ENCODE measurements at places on chromosomes 5 and 9.
A peak's percentile ranks its signal among the peaks of the same experiment; 100 is the strongest.

DNA sequence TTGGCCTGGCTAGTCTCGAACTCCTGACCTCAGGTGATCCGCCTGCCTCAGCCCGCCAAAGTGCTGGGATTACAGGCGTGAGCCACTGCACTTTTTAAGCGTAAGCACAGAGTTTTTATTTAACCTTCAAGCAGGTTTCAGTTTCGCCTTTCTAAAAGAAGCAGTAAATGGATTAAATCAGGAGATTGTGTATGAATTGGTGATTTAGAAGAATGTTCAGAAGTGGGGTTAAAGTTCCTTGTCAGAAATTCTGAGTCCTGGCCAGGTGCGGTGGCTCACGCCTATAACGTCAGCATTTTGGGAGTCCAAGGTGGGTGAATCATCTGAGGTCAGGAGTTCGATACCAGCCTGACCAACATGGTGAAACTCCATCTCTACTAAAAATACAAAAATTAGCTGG is 12.2 kb downstream of the HSPA4 start:
- DNase-seq, result no peak

DNA sequence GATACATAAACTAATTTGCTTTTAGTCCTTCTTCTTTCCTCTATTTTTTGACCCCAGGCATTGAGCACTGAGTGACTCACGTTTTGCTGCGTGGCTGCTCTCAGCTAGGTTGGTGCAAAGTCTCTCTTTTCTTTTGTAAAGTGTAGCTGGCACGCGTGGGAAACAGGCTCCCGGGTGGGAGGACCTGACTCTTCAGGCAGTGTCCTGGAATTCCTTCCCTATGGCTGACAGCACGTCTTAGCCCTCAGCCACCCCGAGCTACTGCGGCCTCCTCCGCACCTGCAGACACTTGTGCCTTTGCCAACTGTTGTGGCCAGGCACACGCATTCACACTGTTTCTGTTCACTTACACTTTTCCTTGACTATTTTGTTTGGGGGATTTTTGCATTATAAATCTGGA is 877 bp upstream of the SCGB3A1 start:
- DNase-seq, result peak; percentile 49

- no peak for DNase-seq
Observed at GRCh38 chr5:99025298-99026045, 96.7 kb upstream of the CHD1 start.

DNA sequence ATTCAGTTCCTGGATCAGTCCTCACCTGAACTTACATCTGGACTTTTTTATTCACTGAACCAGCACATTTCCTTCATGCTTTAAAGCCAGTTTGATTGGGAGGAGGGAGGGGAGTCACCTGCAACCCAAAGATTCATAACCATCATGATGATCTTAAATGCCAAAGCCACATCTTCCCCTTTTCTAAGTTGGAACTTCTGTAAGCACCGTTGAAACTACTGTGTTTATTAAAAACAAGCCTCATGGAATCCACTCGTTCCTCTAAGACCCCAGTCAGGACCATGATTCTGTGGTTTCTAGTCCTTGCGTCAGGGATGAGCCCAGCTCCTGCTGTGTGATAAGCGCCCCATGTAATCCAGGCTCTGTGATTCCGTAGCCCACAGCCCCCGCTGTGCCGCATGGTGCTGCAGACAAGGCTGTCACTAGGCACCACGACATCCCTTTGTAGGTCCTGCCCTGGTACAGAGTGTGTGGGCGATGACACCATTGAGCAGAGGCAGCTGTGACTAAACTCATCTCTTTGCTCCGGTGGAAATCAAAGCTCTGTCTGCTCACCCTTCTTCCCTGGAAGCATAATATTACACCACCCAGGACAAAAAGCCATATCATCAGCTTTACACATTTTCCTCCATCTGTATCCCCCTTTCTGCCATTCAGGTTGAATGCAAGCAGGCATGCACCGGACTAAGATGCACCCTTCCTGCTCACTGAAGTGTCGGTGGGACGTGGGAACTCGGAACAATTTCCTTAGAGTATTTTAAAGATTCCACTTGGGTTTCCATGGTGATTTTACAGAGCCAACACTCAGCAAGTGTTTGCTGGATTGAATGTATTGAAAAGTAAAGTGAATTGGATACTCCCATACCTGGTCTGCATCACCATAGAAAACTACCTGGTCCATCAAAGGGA is 132.0 kb upstream of the FSTL4 start:
- DNase-seq, result no peak

- no peak for DNase-seq
Observed at GRCh38 chr9:6920041-6920440, 162.3 kb downstream of the KDM4C start.

DNA sequence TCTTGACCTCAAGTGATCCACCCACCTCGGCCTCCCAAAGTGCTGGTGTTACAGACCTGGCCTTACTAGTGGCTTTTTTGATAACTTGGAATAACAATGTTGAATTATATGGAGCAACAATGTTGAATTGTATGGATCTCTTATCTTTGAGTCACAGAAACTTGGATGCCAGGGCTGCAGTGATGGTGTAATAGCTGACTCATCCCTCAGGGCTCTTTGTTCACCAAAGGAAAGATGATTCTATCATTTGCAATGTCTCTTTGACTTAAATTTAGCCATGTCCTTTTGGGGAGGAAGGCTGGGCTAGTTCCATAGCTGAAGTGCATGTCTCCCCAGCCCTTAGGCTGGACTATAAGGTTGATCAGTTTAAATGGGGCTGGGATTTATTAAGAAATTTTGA is 172.3 kb downstream of the PDZD2 start:
- DNase-seq, result no peak

GRCh38 chr9:118928722-118929121 is 440.5 kb downstream of the BRINP1 start:
- DNase-seq, result peak; percentile 6

GRCh38 chr9:136283291-136284235 is 20.3 kb downstream of the CCDC187 start:
- DNase-seq, result peak; percentile 98

- DNase-seq, result no peak
Observed at GRCh38 chr5:136123236-136123768, 9.3 kb upstream of the SMAD5 start.

- DNase-seq, result peak; percentile 92
Observed at GRCh38 chr9:130235558-130236435, 29.8 kb upstream of the HMCN2 start.

DNA sequence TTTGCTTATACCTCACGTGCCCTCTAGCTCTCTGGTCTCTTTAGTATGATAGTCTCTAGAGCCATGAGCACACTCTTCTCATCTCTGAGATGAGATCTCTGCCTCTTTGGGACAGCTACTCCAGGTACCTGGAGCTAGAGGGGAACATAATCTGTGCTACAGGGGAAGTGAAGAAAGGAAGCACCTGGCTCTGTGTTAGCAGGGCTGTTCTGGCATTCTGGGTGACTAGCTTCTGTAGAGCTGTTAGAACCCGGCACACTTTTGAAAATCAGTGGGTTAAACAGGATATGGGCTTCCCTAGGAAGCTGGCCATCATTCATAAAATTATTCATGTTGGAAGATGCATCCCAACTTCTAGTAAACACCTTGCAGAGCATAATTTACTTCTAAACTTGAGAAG is 224.8 kb downstream of the MCTP1 start:
- DNase-seq, result no peak

- no peak for DNase-seq
Observed at GRCh38 chr5:34932947-34933346, 3.6 kb downstream of the DNAJC21 start.

DNA sequence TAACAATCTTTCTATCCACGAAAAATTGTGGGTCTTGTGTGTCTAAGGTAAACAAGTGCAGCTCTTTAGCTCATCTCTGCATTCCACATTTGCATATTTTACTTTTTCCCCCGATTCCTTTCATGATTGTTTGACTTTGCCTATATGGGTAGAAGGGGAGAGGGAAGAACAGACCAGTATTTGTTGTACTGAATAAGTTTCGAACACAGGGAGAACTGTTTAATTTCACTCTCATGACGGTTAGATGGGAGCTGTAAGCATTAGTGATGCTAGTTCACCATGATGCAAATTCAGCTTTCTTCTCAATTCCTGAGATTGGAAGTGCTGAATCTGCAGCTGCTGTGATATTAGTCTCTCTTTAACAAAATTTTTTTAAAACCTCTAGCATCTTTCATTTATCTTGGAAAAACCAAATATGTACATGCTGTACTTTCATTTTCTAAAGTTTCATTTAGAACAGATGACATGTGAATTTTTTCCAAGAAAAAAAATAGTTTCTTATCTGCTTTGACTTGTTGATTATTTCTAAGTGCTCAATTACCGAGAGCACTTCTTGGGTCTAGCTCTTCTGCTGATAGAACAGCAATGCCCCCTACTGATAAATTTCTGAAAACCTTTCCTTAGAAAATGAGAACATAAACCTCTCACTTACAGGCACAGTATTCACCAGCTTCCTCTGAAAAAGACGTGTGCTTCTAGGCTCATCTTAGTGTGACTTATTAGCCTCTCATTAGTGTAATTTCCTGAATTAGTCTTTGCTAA is 149.5 kb downstream of the BAAT start:
- no peak for DNase-seq

DNA sequence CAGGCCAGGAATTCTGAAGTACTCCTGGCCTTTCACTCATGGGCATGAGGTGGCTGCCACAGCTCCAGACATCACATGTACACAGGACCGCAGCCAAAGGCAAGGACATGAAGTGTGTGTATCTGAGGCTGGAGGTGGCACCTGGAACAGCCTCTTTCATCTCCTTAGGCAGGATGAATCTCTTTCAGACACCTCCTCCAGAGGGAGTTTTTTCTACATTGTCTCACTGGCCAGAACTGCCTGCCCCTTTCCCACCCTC is 142.8 kb downstream of the BARX1 start:
- DNase-seq, result peak; percentile 10

DNA sequence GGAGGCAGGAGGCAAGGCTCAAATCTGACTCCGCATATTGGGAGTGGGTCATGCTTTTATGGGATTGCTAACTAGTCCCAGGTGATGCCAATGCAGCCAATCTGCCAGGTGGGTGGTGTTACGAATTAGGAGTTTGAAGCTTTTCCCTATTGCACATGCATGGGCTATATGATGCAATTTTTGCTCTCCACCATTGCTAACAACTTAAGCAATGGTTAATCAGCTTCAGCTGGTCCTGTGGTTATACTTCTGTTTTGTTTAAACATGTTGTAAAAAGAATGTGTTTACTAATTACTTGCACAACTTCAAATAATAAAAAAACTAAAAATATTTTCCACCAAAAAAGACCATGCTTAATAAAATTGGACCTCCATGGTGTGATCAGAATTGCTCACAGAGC is 55.7 kb downstream of the SHC3 start:
- no peak for DNase-seq

- no peak for DNase-seq
Observed at GRCh38 chr5:61582205-61582820, 250.3 kb downstream of the ZSWIM6 start.

DNA sequence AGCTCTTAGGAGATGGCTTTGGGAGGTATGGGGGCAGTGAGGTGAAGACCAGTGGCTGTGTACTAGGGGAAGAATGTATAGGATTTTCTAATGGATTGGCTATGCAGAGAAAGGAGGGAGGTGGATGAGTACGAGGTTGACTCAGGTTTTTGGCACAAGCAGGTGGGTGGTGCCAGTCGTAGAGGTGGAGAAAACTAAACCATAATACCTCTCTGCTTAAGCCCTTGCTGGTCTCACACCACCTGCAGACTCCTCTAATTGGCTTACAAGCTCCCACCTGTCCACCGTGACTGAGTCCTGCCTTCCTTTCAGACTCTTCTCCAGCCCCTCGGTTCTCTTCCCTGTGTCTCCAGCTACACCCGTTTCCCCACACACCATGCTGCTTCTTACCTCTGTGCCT is 521.7 kb upstream of the CLINT1 start:
- no peak for DNase-seq

- DNase-seq, result no peak
Observed at GRCh38 chr5:90747175-90747574, 188.6 kb downstream of the ADGRV1 start.

DNA sequence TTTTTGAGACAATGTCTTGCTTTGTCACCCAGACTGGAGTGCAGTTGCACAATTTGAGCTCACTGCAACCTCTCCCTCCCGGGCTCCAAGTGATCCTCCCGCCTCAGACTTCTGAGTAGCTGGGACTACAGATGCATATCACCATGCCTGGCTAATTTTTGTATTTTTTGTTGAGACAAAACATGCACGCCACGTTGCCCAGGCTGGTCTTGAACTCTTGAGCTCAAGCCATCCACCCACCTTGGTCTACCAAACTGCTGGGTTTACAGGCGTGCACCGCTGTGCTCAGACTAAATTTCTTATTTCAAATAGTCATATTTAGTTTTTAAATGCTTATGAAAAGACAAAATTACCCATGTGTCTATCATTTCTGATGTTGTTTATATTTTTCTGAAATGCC is 2324.1 kb downstream of the MAT2B start:
- no peak for DNase-seq

- DNase-seq, result no peak
Observed at GRCh38 chr5:24854850-24855249, 210.1 kb upstream of the CDH10 start.

DNA sequence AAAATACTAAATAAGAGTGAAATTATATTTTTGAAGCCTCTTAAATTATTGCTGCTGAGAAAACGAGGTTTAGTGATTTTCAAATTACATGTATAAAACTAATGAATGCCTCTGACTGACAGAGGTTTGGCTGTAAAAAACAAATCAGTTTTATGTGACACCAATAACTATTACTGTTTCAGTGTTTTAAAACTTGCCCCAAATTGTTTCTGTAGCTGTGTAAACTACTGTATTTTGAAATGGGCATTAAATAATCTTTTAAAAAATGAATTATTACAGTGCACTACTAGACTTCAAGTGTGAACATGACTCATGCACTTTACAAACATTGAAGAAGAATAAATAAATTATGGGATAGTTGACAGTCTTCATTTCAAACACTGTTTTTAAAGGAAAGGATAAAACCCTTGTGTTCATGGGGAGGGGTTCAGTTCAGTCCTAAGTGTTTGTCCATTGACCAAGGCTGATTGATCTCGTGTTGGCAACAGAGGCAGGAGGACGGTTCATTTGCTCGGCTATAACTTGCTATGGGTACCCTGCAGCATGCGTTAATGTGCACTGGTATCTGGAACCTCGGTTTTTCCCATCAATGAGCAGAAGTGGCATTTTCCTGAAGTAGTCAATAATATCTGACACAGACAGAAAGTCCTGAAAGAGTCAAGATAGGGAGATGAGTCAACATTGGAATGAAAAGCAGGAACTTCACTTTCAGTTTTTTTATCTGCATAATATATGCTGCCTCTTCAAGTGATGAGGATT is 15.6 kb downstream of the C5orf58 start:
- no peak for DNase-seq

DNA sequence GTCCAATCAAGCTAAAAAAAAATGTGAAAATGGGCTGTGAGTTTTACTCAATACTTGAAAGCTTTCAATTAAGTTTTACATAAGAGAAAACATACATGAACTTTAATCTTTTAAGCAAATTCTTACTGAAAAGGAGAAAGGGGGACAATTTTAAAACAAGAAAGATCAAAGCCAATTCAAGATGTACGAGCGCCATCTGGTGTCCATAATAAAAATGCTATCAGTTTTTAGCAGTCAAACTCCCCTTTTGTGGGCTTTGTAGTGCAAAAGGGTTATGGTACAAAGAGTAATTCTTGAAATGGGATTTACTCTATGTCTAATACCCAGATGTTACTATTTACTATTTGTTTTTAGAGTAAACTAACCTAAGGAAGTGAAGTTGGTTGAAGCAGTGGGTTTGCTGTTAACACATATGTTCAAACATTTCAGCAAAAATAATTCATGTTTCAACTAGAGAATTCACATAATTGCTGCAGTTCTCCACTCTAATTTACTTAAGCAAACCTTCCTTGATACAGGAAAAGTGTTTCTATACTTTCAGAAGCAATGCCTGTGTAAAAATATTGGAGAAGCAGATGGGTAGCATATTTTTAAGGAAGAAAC is 228.2 kb upstream of the TYRP1 start:
- DNase-seq, result peak; percentile 2

Data from H7 (cell line).